ENCODE measurements at places on chromosomes 16 and 17.

DNA sequence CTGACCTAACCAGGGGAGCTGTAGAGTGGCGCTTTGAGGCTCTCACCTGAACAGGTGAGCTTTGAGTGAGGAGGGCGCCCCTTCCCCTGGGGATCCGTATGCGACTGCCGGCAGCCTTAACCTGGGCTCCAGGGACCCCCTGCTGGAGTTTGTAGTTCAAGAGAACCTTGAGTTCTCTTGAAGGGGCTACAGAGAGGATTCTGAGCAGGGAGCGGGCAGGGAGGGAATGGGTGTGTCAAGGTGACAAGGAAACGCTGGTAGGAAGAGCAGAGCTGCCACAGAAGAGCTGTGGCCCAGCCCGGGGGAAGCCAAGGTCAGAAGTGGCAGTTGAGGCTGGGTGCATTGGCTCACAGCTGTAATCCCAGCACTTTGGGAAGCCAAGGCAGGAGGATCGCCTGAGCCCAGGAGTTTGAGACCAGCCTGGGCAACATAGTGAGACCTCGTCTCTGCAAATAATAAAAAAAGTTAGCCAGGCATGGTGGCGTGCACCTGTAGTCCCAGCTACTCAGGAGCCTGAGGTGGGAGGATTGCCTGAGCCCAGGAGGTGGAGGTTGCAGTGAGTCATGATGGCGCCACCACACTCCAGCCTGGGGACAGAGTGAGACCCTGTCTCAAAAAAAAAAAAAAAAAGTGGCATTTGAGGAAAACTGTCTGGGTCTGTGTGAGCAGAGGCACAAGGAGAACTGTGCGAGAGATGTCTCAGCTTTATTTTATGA lies 1.2 kb downstream of the LLGL2 start:
- no peak for DNase-seq

GRCh38 chr16:11783319-11784037 lies 13.6 kb downstream of the ZC3H7A start:
- no peak for DNase-seq

- no peak for DNase-seq
Measured at GRCh38 chr16:85385463-85386331, 227.4 kb upstream of the GSE1 start.

- DNase-seq = no peak
Measured at GRCh38 chr16:21227866-21228265, 5.6 kb upstream of the ANKS4B start.

DNA sequence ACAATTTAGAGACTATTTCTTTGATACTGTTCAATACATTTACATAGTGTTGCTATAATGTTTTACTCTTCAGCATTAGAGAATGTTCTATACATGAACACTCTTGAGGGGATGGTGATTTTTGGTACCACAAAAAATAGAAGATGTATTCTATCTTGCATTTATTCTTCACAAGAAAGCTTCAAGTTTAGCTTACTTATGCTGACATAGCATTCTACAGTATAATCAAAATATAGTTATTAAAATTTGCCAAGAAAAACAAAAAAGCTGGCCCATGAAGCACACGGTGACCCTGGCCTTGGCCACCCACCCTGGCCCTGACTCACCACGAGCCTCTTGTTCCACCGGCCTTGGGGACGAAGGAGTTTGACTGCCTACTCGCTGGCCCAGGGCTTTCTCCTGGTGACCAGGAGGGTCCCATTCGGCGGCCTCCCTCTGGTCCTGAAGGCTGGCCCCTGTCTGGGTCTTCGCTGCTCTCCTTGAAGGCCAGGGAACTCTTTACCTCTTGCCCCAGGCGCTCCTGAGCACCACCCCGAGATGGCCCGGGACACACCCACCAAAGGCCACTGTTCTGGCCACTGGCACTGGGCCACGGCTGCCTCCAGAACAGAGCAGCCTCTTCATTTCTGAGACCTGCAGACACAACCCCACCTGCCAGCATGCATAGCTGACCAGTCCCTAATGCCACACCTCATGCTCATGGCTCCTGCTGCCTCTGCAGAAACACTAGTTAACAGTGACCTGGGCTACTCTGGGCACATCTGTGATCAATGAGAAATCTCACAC lies 22.5 kb upstream of the ICAM2 start:
- no peak for DNase-seq

DNA sequence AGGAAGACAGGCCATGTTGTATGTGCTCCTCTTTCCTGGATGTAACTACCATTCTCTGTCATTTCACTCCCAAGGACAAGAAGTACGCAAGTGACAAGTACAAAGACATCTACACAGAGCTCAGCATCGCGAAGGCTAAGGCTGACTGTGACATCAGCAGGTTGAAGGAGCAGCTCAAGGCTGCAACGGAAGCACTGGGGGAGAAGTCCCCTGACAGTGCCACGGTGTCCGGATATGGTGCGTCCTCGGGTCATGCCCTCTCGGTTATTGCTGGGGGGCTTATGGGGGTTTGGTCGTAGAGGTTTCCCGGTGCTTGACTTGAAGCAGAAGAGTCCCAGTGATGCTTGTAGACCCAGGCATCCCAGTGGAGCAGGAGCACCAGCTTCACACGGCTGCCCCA lies 29.0 kb downstream of the PLD6 start:
- DNase-seq = no peak

- DNase-seq = no peak
Measured at GRCh38 chr17:33234930-33235685, 58.0 kb downstream of the ASIC2 start.

DNA sequence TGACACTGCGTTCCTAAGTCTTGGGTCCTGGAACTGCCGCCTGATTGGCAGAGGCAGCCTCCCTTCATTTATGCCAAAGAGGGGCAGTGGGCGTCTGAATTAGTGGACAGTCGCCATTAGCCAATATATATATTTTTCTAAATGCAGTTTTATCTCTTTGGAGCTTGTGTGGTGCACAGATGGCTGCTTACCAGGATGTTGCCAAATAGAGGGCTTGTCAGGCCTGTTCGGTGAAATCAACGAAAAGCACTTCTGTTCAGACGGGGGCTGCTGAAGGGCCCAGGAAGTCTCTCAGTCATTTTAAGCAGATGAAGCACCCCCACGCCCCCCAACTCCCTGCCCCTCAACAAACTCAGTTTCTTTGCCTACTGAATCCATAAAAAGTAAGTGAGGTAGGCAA lies 66.0 kb downstream of the RAP1GAP2 start:
- no peak for DNase-seq

- no peak for DNase-seq
Measured at GRCh38 chr16:23114131-23114904, 34.9 kb downstream of the USP31 start.

DNA sequence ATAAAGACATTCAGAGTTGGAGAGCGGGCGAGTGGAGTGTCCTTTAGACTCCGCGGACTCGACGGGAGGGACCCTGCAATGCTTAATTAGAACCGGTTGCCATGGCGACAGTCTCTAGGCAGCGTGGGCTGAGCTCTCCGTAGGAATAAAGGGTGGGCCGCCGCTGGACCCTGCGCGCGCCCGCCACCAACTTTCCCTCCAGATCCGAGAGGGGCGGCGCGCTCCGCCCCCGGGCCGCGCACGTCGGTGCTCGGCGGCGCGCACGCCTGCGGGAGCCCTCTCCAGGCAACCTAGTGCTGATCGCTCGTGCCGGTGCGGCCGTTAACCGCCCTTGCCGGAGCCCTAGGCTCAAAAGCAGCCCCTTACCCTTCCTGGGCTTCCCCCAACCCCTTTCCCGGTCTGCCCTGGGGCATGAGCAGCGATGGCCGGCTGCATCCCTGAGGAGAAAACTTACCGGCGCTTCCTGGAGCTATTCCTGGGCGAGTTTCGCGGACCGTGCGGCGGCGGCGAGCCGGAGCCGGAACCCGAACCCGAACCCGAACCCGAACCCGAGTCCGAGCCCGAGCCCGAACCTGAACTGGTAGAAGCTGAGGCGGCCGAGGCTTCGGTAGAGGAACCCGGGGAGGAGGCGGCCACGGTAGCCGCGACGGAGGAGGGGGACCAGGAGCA lies at the start of gene PPM1E:
TSS of gene PPM1E (plus strand) at position 278 of the 669 bp plus-strand sequence.
- peak; percentile 64 for DNase-seq

DNA sequence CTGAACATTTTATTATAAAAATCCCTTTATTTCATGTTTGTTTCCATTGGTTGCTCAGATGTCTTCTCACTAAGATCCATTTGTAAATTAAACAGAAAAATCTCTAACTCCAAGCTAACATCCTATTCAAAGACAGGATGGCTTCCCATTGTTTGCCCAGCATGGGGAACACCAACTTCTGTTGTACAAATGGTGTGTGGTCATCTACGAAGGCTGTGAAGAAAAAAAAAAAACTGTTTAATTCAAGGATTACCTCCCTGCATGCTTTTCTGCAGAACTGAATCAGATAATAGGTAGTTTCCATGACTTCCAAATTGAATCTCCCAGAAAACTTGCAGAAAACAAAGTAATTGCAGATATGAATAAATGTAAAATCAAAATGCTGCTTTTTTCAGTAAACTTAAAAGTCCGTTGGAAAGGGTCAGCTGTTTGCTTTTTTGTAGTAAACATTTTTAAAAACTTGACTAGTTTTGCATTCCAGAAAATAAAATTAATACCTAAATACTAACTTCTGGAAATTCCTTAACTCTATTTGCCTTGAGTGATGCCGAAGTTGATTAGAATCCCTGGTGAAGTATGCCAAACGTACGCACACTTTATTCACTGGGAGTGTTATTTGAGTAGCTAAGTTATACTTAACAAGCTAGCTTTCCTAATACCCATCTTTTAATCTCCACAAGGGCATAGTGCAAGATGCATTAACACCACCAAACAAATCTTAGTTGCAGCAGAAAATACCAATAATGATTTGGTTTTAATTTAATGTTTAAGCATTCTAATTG lies 7.7 kb downstream of the SALL1 start:
- DNase-seq = no peak

- DNase-seq = no peak
Measured at GRCh38 chr16:55390630-55391237, 66.7 kb downstream of the IRX6 start.

DNA sequence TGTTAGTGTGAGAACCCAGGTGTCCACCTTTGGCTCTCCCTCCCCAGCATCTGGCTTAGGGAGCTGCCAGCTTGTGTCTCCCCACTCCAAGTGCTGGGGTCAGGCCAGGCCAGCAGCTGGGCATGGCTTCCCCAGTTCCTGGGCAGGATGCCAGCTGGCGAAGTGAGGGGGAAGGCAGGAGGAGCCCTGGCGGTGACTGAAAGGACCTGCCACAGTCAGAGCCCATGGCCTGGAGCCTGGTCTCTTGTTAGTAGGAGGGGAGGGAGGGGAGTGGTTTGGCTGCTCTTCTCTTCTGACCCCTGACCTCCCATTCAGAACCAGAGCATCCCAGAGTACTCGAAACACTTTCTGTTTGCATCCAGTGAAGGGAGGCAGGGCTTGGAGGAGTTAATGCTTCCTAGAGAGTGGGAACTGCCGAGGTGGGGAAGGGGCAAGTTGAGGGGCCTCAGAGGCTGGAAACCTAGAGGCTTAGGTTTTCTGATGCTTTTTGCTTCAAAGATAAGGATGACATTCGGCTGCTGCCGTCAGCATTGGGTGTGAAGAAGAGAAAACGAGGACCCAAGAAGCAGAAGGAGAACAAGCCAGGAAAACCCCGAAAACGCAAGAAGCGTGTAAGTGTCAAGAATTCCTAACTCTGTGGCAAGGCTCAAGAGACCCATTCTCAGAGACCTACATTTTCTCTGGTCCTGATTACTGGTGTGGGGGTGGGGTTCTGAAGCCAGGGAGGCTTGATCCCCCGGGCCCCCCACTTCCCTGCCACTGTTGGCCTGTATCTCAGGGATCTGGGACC lies 772 bp downstream of the CHD3 start:
- no peak for DNase-seq

- DNase-seq = no peak
Measured at GRCh38 chr16:68762996-68763756, 26.1 kb downstream of the CDH1 start.

GRCh38 chr17:9472541-9472940 lies 103.1 kb downstream of the STX8 start:
- DNase-seq = no peak

- no peak for DNase-seq
Measured at GRCh38 chr16:88789594-88789993, 4.6 kb upstream of the PIEZO1 start.

- DNase-seq = no peak
Measured at GRCh38 chr16:88059701-88060386, 108.6 kb downstream of the BANP start.

GRCh38 chr16:74252329-74252728 lies 44.3 kb upstream of the PSMD7 start:
- DNase-seq = no peak

- no peak for DNase-seq
Measured at GRCh38 chr16:81432937-81433557, 11.6 kb upstream of the CMIP start.

GRCh38 chr16:3728424-3729160 lies 11.3 kb upstream of the TRAP1 start:
- no peak for DNase-seq

DNA sequence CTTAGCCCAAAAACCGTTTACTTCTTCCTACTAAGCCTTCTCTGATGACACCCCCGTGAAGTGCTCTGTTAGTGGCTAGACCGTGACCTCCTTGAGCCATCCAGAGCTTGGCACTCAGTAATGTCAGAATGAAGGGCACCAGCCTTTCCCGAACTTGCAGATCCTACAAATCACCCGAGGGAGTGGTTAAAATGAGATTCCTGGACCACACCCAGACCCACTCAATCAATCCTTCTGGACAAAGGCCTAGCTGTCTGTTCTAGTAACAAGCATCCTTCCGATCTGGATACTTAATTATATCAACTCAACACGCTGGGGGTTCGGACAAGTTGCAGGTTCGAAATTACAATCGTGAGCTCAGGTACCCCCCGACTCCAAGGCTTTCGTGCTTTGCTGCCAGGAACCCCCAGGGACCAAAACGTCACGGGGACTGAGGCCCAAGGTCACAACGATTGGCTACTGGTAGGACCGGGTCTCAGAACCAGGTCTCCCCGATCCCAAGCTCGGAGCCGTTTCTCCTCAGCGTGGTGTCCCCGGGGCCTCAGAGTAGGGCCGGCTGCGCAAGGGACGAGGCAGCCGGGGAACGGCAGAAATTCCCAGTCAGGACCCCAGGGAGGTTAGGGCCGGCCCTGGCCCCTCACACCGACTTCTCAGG lies 527 bp downstream of the CIAPIN1 start:
- DNase-seq = no peak
